HepG2 (cell line): ENCODE measurements at places on chromosomes 16 and 17. TPM values are rescaled to one million over a fixed set of nuclear protein-coding genes. Genes with fewer than 3 reads are reported as not detected.
A peak's percentile ranks its signal among the peaks of the same experiment; 100 is the strongest.

Gene GRB7
- 77.7 and 92.3 TPM in 2 replicates for polyA plus RNA-seq

DNA sequence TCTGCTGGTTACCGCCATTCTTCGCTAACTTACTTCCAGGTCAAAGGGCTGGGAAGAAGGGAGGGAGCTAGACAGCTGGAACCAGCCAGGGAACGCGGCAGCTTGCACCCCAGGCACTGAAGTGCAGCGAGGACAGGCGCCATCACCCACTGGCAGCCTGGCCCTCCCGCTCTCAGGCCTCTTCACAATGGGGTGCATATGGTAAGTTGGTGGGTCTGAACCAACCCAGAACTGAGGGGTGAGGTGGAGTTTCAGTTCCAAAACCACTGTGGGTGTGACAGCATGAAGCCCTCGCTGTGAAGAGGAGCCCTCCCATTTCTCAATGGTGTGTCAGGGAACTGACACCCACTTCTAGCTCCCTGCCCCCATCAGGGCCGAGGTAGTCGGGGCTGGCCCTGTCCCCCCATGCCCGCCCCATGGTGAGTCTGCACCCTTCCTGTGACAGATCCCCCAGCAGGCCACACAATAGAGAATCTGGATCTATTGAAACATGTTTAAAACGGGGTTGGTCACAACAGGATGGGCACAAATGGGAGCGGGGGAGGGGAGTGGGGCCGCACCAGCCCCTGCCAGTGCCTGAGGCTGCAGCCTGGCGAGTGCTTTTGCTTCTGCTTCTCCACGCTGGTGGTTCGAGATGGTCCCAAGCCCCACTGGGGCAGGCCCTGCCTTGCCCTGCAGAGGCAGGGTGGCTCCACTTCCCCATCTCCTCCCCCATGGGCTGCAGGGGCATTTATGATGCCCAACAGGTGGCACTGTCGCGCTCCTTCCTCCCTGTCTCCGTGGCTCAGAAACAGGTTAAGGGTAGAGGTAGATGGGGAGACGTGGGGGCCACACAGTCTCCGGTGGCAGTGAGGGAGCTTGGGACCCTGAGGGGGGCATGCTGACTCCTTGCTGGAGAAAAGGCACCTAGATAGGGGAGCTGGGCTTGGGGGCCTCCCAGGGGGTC, 2.3 kb downstream of the LIMD2 start:
- H3K27me3 ChIP-seq: no peaks in the 10 kb centered on the region
- no peak overlapping the region for H3K4me3 ChIP-seq
- H3K27ac ChIP-seq: no peak overlapping the region
- H3K4me1 ChIP-seq: peaks cover 18% of the 10 kb centered on the region

Gene EXOC7
- polyA plus RNA-seq: 86.9 and 118 TPM in 2 replicates

Gene ARHGDIG
- polyA plus RNA-seq: 0.48 and 0.63 TPM in 2 replicates

Gene CCL14
- 0.86 and 1.7 TPM in 2 replicates for polyA plus RNA-seq

Gene TEKT1
- not detected in 2 replicates for polyA plus RNA-seq

Gene TAF15
- polyA plus RNA-seq: 25.2 and 29.3 TPM in 2 replicates

Gene MYLK3
- 0.04 TPM in 2 replicates for polyA plus RNA-seq

- no peak for DNase-seq
- H3K4me3 ChIP-seq: peak within 1 kb of the TSS; percentile 34; the same call in 1 of the 2 replicates
- no peak within 1 kb of the TSS for H3K27ac ChIP-seq
- no peaks in the 10 kb centered on the region for H3K36me3 ChIP-seq
- H3K4me1 ChIP-seq: peaks cover 6% of the 10 kb centered on the region
- peaks cover 48% of the 10 kb centered on the region for H3K27me3 ChIP-seq
Measured at GRCh38 chr16:77788181-77789084, at the start of gene VAT1L. VAT1L (plus strand) TSS chr16:77788564; CDS start chr16:77788683, 119 bp downstream.

- DNase-seq: no peak
- no peak overlapping the region for H3K4me3 ChIP-seq
- H3K36me3 ChIP-seq: peaks cover 82% of the 10 kb centered on the region
- peaks cover 16% of the 10 kb centered on the region for H3K4me1 ChIP-seq
- no peaks in the 10 kb centered on the region for H3K27me3 ChIP-seq
Measured at GRCh38 chr16:89784406-89784805, 32.0 kb downstream of the FANCA start.

GRCh38 chr17:8985054-8985701, 19.7 kb upstream of the PIK3R5 start:
- H3K4me3 ChIP-seq: no peak overlapping the region
- peaks cover 3% of the 10 kb centered on the region; the same call in 1 of the 3 replicates for H3K27me3 ChIP-seq
- H3K27ac ChIP-seq: no peak overlapping the region
- H3K4me1 ChIP-seq: no peaks in the 10 kb centered on the region
- no peak for DNase-seq
- no peaks in the 10 kb centered on the region for H3K36me3 ChIP-seq

DNA sequence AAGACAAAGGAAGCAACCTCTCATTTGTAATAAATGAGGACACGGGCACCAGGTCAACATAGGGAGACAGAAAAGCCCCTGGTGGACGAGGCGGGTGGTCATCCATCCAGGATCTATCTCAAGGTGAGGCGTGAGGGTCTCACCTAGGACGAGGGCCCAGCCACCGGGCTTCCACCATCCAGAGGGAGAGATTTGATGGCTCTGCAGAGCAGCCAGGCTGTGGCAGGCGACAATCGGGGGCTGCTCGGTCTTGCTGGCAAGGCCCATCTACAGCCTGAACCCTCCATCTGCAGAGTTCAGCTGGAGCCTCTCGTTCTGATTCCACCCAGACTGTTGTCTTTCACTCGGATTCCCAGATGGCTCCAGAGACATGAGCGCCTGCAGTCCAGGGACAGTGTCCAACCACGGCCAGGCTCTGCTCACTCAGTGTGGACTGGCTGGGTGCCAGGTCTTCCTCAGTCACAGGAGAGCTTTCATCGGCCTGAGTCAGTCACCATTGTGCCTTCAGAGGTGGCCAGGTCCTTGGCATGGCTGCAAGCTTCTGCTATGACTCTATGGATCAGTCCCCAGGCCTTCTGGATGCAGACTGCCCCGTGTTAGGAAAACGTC, 5.9 kb downstream of the LITAFD start:
- H3K27ac ChIP-seq: no peak overlapping the region
- no peak overlapping the region for H3K4me3 ChIP-seq
- no peaks in the 10 kb centered on the region for H3K27me3 ChIP-seq
- peaks cover 25% of the 10 kb centered on the region for H3K36me3 ChIP-seq
- DNase-seq: peak; percentile 33

Gene SEC14L5
- 0.40 and 0.60 TPM in 2 replicates for polyA plus RNA-seq

GRCh38 chr17:18978655-18979054, 25.9 kb downstream of the FAM83G start:
- H3K36me3 ChIP-seq: peaks cover 64% of the 10 kb centered on the region; the same call in 2 of the 3 replicates
- DNase-seq: no peak
- no peak overlapping the region for H3K4me3 ChIP-seq

GRCh38 chr16:28597692-28598261, 927 bp upstream of the SULT1A2 start:
- no peaks in the 10 kb centered on the region for H3K36me3 ChIP-seq
- H3K27me3 ChIP-seq: no peaks in the 10 kb centered on the region
- peak; percentile 91 for DNase-seq
- peak overlapping the region; percentile 81 for H3K27ac ChIP-seq

Gene ADGRG3
- 11.8 and 13.6 TPM in 2 replicates for polyA plus RNA-seq

DNA sequence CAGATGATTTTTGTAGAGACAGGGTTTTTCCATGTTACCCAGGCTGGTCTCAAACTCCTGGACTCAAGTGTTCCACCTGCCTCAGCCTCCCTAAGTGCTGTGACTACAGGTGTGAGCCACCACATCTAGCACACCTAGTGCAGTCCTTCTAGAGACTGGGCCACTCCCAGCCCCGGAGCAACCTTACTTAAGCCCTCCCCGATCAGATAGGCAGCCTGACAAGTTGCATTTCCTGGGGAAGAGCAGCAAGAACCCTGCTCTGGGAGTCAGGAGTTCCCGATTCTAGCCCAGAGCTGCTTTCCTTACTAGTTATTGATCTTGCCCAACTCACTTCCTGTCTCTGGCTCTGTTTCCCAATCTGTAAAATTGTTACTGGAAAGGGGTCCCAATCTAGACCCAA, 7.0 kb upstream of the NAGLU start:
- DNase-seq: no peak
- H3K27me3 ChIP-seq: no peaks in the 10 kb centered on the region
- H3K4me1 ChIP-seq: peaks cover 86% of the 10 kb centered on the region
- H3K27ac ChIP-seq: peak overlapping the region; percentile 14

GRCh38 chr16:50271148-50272041, 5.0 kb downstream of the ADCY7 start:
- DNase-seq: peak; percentile 34
- no peaks in the 10 kb centered on the region for H3K36me3 ChIP-seq
- no peak overlapping the region for H3K4me3 ChIP-seq
- peaks cover 26% of the 10 kb centered on the region; the same call in 2 of the 3 replicates for H3K27me3 ChIP-seq
- H3K4me1 ChIP-seq: peaks cover 35% of the 10 kb centered on the region

- no peak overlapping the region for H3K27ac ChIP-seq
- peaks cover 47% of the 10 kb centered on the region for H3K4me1 ChIP-seq
- no peak for DNase-seq
- no peaks in the 10 kb centered on the region for H3K27me3 ChIP-seq
- H3K36me3 ChIP-seq: no peaks in the 10 kb centered on the region
Measured at GRCh38 chr16:1945559-1946391, 2.8 kb upstream of the MSRB1 start.

Gene DCTN5
- polyA plus RNA-seq: 104 and 105 TPM in 2 replicates

Gene FZD2
- 0.07 and 0.10 TPM in 2 replicates for polyA plus RNA-seq

GRCh38 chr17:64599187-64599676, 62.9 kb downstream of the SMURF2 start:
- no peak for DNase-seq
- no peak overlapping the region for H3K4me3 ChIP-seq
- H3K27ac ChIP-seq: no peak overlapping the region
- H3K4me1 ChIP-seq: peaks cover 12% of the 10 kb centered on the region
- no peaks in the 10 kb centered on the region for H3K27me3 ChIP-seq

Gene ADORA2B
- polyA plus RNA-seq: 18.2 and 20.0 TPM in 2 replicates

DNA sequence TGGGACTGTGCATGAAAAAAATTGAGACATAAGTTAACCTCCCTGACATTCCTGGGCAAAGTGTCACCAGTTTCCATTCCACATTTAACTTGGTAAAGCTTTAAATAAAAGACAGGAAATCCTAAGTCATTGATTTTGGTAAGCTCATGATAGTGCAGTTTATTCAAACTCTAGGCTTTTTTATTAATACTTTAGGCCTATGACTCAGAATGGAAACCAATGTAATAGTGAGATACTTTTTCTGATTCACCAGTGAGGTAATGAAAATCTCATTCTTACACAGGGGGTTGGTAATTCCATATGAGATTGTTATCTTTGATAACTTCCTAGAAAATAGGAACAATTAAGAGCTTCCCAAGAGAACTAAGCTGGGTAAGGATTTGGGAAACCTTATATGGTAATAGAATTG, 91.1 kb downstream of the NLK start:
- no peaks in the 10 kb centered on the region for H3K4me1 ChIP-seq
- H3K36me3 ChIP-seq: peaks cover 6% of the 10 kb centered on the region; the same call in 1 of the 3 replicates
- DNase-seq: no peak
- no peaks in the 10 kb centered on the region for H3K27me3 ChIP-seq

DNA sequence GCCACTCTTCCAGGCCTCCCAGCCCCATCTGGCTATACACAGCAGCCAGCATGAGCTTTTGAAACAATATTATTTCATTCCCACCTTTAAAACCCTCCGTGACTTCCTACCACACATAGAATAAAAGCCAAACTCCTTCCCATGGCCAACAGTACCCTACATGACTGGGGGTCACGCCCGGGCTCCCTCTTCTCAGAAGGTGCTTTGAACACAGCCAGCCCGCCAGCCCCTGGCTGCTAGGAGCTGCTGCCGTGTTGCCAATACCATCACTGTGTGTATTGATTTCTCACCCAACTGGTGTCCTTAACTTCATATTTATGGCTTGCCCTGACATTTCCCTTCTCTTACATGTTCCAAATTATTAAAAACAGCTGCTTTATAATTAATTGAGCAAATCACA, 111.2 kb downstream of the GNAO1 start:
- no peaks in the 10 kb centered on the region for H3K36me3 ChIP-seq
- peaks cover 2% of the 10 kb centered on the region; the same call in 1 of the 2 replicates for H3K27me3 ChIP-seq
- DNase-seq: no peak
